ENCODE measurements at places on chromosomes 2 and 18.

- no peak for DNase-seq
Observed at GRCh38 chr18:42514512-42514911, 559.5 kb downstream of the PIK3C3 start.

DNA sequence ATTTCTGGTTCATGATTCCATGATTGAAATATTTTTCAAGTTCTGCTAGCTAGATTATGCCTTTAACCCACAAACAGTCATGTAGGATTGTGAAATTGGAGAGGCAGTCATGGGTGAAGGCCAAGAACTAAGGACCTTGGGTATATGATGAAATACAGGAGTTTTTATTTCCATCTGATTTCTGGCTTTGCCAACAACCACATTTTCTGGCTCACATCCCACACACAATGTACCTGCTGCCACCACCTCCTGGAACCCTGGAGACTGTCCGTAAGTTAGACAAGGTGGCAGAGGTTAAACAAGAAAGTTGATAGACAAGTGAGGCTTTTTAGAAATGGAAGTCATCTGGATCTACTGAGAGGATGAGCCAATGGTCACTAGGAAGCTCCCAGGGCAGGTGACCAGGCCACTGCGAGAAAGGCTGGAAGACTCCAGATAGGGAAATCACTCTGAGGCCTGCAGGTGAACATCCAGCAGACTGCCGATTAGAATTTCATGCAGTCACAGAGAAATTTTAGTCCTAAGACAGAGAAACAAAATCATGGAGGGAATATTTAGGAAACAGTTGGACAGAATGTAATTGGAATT, 402.0 kb downstream of the ALK start:
- DNase-seq, result no peak

DNA sequence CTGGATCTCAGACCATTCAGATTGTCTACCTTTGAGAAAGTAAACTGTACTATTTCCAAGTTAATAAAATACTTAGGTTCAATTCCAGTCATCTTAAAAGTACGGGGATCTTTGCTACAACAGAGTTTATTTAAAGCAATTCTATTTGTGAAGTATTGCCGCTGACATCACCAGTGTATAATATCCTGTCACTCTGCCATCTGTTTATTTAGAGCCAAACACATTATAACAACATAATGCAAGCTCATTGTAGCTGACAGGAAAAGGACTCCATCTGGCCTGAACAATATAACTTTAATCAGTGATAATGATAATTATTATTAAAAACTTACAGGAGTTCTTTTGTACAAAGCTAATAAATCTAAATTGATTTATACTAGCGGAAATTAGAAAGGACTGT, 786.8 kb downstream of the ERBB4 start:
- no peak for DNase-seq

DNA sequence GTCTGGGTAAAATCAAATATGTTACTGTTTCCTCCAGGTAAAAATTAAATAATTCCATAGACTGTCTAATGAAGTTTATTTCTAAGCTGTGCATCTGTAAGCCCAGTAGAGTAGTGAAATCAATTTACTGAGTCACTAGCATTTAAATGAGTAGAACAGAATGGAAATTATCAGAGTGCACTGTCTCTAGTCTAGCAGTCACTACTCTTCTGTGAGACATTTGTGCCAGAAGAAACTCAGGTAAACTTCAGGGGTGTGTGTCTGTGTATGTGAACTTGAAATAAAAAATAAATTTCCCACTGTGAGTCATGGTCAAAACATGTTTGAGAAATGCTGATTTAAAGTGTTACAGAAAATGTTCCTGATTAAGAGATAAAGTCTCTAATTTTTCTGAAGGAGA, 146.4 kb downstream of the RIF1 start:
- no peak for DNase-seq

DNA sequence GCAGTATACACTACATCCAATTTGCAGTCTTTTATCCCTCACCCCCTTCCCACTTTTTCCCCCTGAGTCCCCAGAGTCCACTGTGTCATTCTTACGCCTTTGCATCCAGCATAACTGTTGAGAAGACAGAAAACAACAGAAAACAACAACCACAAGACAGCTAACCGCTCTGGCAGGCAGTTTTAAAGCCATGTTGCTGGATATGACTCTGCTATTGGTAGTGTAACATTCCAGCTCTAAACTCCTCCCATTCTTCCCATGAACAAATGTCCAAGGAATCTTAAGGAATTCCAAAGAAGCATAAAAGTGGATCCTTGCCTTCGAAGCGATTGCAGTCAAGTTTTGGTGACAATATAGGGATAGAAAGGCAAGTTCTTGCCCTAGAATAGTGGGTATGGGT, 599.1 kb downstream of the NYAP2 start:
- DNase-seq, result no peak

GRCh38 chr2:150997702-150998440, 263.8 kb downstream of the RBM43 start:
- DNase-seq, result no peak

- DNase-seq, result no peak
Observed at GRCh38 chr18:74820160-74820780, 222.6 kb downstream of the ZNF407 start.

Measured in nucleus accumbens (tissue), 56 donors.